ENCODE measurements at places on chromosomes 6 and 20.

GRCh38 chr20:35398660-35399144 is 13.1 kb downstream of the UQCC1 start:
- no peak for DNase-seq

GRCh38 chr6:73983367-73983766 is 287.4 kb downstream of the CD109 start:
- DNase-seq, result no peak

GRCh38 chr6:43207286-43207685 is 22.0 kb downstream of the DNPH1 start:
- DNase-seq, result no peak

DNA sequence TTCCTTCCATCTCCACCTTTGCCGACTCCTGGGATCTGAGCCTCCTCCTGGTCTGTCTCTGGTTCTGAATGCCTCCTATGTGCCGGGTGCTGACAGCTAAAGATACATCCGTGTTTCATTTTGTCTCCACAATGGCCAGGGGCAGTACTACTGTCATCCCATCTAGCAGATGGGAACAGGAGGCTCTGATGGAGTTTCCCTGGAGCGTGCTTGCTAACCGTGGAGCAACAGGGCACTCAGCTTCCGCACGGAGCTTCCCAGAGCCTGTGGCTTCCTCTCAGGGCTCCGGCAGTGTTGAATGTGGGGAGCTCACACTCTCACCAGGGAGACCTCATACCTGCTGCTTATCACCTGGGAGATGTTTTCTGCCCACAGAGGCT is 11.9 kb upstream of the NPBWR2 start:
- no peak for DNase-seq

DNA sequence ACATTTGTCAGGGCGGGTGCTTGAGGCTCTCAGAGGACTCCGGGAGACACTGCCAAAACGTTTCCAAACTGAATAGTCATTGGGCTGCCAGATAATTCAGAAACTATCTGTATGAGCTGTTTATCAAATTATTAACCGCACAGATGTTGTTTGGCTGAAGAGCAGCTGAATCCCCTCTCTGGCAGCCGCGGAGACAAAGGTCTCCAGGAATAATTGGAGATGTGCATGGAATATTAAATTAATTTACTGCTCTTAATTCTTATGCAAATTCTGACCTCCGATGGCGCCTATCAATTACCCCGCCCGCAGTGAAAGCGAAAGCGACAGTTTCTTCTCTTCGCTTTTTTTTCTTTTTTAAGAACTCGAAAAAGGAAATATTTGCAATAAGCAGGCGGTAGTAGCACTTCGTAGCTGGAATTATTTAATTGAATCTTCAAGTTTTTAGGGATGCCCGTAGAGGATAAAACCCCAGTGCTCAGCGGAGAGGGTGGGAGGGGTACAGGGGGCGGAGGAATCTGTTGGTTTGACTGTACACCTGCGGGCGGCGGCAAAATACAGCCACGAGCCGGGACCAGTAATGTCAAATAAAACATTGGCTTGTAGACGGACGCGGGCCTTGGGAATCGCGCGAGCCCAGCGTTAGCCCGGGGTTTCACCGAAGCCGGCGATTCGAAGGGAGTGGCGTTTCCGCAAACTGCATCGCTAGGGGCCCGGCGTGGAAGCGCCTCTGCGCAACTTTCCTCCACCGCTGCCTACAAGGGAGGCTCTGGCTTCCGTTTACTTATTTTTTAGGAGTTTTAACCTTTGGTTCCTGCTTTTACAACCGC is 6.2 kb downstream of the LINC00237 start:
- peak; percentile 55 for DNase-seq

GRCh38 chr20:35560541-35560940 is 18.7 kb downstream of the ERGIC3 start:
- DNase-seq, result no peak

DNA sequence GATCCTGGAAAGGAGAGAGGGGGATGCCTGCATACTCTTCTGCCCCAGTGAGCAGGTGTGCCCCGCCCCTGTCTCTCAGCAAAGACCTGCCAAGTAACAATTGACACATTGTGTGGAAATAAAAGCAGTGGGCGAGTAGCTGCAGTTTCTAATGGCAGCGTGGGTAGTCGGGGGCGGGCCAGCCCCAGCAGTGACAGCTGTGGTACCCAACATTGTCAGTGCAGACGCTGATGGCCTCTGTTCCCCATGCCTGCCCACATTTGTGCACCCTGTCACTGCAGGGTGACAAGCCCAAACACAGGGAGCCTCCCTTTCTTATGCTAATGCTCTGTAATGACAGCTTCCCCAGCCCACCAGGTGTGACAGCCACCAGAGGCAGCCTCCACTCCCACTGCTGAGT is 491.7 kb downstream of the DHX35 start:
- DNase-seq, result no peak

- no peak for DNase-seq
Observed at GRCh38 chr20:57586943-57587277, 26.0 kb downstream of the PCK1 start.

GRCh38 chr6:97626671-97627441 is 343.8 kb upstream of the MMS22L start:
- DNase-seq, result no peak

GRCh38 chr6:118933855-118934460 is 1.0 kb downstream of the MCM9 start:
- no peak for DNase-seq

- no peak for DNase-seq
Observed at GRCh38 chr6:44305200-44305725, 7.9 kb downstream of the AARS2 start.

DNA sequence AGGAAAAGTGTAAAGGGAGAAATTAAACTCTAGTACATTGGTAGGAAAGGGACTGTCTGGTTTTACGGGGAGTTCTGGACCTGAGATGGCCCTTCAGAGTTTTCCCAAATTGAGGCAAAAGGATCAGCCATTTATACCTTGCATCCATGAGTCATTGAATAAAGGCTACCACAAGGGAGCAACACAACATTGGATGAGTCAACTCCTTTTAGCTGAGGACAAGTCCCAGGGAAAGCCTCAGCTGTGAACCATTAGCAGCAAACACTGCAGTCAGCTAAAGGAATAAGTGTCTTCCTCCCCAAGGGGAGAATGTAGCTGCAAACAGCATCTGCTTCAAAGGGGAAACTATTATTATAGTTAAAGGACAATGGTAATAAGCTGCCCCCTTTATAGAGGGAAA is 468.7 kb upstream of the ID4 start:
- no peak for DNase-seq

GRCh38 chr6:21085643-21086042 is 507.9 kb upstream of the SOX4 start:
- no peak for DNase-seq

- DNase-seq, result peak; percentile 55
Observed at GRCh38 chr20:25987073-25987927, 290.6 kb upstream of the ZNF337 start.

- no peak for DNase-seq
Observed at GRCh38 chr6:25542984-25543910, 108.8 kb upstream of the SCGN start.

GRCh38 chr6:158476389-158476788 is 83.5 kb upstream of the TMEM181 start:
- no peak for DNase-seq

GRCh38 chr6:135710042-135710441 is 141.5 kb upstream of the PDE7B start:
- no peak for DNase-seq

GRCh38 chr20:48128436-48128835 is 343.2 kb upstream of the SULF2 start:
- DNase-seq, result no peak

DNA sequence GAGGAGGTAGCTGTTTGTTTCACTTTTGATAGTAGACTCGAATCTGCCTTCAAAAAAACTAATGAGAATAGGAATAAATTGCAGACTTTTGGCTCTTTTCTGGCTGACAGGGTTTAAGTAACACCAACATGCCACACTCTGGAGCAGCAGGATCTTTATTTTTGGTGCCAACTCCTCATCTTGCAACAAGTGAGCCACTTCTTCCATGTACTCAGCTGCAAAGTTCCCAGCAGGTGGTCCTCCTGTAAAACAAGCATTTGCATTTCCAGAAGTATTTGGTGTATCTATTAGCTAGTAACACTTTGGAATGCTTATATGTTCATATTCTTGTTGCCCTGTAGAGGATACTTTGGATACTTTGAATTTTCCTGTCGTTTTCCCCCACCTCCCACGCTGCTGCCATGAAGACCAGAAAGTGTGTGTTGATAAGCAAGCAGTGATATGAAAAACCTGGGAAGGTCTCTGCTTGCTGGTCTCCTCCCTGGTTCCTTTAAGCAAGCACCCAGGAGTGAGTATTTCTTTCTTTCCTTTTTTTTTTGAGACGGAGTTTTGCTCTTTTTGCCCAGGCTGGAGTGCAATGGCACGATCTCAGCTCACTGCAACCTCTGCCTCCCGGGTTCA is 1.0 kb downstream of the ARMH2 start:
- no peak for DNase-seq

DNA sequence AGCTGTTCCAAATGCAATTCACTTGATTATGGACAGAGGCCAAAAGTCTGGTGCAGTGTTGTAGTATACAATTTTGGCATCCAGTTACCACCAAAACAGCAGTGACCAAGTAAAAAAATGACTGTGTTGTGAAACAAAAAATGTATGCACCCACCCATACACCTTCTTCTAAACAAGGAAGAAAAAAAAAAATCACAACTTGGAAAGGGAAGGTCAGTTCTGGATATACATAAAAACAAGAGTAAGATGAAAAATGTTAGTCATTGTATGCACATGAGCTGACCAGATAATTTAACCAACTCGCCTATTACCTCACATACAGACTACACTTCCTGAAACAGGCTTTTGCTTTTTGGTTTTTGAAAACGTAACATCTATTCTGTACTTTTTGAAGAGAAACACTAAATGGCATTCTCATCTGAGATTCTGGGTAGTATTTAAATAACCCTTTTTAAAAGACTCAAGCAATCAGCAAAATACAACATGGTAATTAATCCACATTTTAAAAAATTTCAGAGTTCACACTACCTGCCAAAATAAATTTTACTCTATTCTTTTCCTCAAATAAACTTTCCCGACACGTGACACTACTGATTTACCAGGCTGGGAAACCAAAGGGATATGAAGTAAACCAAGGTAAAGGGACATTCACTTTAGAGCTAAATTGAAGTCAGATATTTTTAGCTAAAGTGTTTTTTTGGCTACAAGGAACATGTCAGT is 141.6 kb upstream of the SHLD1 start:
- peak; percentile 45 for DNase-seq

DNA sequence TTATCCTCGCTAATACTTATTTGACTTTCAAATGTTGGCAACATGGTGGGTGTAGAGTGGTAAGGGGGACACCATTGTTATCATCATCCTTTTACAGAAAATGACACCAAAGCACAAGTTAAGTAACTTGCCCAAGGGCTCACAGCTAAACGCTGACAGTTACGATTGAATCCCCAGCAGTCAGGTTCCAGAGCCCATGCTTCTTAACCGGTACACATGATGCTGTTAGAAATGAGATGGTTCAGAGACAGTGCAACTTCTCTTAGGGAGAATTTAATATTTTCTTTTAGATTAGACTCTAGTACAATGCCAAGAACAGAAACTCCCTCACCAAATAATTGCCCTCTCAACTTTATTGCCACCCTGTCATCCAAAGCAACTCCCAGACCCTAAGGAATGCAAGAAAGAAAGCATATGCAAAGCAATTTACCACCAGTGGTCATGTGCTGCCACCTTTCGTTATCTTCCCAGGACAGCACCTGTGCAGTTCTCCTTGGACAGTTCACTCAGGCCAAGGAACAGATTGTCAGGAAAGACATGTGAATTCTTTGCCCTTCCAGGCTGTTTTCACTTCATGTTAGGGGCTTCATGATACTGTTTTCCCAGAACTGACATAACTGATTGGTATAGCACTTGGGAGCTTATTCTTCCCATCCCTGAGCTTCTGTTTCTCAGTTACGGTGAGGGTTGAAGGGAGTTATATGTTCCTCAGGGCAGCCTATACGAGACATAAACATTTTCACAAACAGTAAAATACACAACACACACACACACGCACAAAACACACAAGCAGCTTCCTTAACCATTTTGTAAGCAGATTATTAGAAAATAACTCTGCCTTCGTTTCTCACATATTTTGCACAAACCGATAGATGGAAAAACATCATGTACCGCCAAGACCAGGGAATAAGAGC is 5.1 kb downstream of the HLA-DMA start:
- DNase-seq, result peak; percentile 64

DNA sequence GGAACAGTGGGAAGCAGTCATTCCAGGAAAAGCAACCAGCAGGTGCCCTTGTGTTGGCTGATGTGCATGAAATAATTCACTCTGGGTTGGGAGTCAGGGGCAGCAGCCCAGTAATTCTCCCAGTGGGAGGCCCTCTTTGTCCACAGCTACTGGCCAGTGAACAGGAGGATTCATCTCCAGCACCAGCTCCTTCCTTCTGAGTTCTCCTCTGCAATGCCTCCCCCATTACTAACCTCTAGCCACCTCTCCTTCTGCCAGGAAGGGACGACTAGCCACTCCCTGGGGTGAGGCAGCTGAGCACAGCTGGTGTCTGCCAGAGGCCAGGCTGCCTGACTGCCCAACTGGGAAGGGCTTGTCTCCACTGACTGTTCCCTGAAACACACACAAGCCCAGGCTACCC is 12.5 kb upstream of the R3HDML start:
- DNase-seq, result no peak

GRCh38 chr6:15400572-15401004 is 154.7 kb downstream of the JARID2 start:
- DNase-seq, result no peak

- no peak for DNase-seq
Observed at GRCh38 chr6:40425192-40425919, 161.8 kb downstream of the LRFN2 start.

- no peak for DNase-seq
Observed at GRCh38 chr6:13517116-13517515, 29.7 kb upstream of the GFOD1 start.

DNA sequence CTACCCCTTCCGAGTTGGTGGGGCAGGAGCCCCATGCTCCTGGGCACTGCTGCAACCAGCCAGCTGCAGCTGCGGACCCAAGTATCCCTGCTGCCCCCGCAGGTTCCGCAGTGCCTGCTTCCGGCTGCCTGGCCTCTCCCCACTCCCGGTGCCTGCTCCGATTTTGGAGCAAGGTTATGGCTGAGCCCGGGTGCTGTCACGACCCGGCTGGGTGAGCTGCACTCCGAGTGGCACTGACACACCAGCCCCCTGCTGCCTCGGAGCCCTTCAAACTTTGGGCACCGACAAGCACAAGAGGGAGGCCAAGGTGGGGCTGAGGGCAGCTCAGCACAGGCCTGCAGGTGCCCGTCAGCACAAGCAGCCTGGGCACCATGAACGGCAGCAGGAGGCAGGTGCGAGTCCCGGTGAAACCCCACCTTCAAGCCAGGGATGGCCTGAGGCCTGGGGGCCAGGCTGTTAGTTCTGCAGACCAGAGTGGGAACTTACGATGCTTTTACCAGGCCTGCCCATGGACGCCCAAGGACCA is 25.9 kb upstream of the HACE1 start:
- no peak for DNase-seq
